ENCODE measurements at places on chromosomes 3 and 15.

DNA sequence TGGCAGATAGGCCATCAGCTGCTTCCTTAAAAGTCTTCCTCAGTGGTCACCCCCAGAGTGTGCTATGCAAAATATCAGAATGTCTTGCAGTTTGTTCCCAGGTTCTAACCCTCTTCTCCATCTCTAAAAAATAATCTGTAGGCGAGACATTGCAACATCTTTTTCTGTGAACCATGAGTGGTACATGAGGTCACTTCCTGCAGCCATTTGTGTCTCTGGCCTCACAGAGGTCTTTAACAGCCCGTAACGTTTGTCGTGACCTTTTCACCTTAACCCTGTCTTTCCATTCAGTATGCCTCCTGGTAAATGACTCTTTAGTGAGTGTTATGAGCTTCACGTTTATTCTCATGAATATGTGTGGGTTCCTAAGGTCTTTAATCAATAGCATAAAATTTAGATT is 145.4 kb downstream of the KLHL25 start:
- DNase-seq, result peak; percentile 34

GRCh38 chr15:57387564-57388076 is 11.3 kb downstream of the CGNL1 start:
- no peak for DNase-seq

DNA sequence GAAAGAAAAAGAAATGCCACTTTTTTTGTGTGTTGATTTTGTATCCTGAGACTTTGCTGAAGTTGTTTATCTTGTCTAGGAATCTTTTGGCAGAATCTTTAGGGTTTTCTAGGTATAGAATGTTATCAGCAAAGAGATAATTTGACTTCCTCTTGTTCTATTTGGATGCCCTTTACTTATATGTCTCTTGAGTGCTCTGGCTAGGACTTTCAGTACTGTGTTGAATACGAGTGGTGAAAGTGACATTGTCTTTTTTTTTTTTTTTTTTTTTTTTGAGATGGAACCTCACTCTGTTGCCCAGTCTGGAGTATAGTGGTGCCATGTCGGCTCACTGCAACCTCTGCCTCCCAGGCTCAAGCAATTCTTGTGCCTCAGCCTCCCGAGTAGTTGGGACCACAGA is 64.7 kb upstream of the NPHP3 start:
- DNase-seq, result no peak

DNA sequence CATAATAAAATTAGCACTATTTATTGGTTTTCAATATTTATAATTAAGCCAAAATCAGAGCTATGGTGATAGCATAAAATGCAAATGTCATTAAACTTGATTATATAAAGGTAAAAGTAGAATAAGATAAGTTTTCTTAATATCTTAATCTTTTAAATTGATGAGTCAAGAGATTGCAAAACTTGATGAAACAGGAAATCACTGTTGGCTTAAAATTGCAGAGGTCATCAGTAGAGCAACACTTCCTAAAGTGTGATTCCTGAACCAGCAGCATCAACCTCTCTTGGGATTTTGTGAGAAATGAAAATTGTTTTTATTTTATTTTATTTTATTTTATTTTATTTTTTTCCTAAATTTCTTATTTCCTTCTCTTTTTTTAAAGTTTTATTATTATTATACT is 226.4 kb upstream of the CTDSPL start:
- no peak for DNase-seq

- no peak for DNase-seq
Measured at GRCh38 chr15:61243983-61244593, 15.0 kb upstream of the RORA start.

DNA sequence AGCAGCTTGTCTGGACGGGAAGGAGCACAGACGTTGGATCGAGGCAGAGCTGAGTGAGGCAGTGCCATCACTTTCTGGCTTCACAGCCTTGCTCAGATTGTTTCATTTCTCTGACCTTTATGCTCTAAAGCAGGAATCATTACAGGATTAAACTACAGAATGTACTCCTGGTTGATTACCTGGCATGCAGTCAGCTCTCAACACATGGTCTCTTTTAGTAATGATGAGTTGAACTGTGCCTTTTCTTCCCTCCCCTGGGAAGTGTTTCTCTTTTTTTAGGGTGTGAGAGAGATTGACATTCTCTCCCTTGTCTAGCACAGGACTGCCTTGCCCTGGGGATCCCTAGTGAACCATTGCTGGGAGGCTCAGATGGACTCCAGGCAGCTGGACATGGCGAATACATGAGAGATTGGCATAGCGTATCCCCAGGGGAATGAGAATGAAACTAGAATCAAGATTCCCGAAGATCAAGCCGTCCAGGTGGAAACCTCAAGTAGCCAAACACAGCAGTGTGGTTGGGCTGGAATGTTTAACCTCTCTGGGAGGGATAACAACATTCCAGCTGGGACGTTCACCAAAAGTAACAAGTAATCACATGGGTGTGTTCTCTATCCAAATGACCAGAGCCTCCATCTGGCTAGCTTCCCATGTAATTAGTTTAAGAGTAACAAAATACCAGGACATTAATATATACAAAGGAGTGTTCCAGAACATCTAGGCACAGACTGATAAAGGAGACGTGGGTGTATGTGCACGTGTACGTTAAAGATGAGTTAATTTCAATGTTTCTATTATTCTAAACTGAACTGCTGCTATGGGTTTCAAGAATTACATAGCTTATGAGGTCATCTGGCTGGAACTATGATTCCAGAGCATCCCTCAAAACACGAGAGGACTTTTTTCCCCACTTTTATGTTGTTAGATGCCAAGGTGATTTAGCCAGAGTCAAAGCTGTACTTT is 118.6 kb upstream of the NR2E3 start:
- DNase-seq, result no peak

- no peak for DNase-seq
Measured at GRCh38 chr15:83889995-83890394, 236.1 kb downstream of the ADAMTSL3 start.

All from CD4-positive, alpha-beta T cell treated with Interleukin-1 beta for 1 hour (primary cell).